RWPE1 (cell line): ENCODE measurements at places on chromosomes 3 and 15.
A peak's percentile ranks its signal among the peaks of the same experiment; 100 is the strongest.

- no peak for DNase-seq
These were observed 19.6 kb downstream of the SEMA7A start for GRCh38 chr15:74414081-74414580.

DNA sequence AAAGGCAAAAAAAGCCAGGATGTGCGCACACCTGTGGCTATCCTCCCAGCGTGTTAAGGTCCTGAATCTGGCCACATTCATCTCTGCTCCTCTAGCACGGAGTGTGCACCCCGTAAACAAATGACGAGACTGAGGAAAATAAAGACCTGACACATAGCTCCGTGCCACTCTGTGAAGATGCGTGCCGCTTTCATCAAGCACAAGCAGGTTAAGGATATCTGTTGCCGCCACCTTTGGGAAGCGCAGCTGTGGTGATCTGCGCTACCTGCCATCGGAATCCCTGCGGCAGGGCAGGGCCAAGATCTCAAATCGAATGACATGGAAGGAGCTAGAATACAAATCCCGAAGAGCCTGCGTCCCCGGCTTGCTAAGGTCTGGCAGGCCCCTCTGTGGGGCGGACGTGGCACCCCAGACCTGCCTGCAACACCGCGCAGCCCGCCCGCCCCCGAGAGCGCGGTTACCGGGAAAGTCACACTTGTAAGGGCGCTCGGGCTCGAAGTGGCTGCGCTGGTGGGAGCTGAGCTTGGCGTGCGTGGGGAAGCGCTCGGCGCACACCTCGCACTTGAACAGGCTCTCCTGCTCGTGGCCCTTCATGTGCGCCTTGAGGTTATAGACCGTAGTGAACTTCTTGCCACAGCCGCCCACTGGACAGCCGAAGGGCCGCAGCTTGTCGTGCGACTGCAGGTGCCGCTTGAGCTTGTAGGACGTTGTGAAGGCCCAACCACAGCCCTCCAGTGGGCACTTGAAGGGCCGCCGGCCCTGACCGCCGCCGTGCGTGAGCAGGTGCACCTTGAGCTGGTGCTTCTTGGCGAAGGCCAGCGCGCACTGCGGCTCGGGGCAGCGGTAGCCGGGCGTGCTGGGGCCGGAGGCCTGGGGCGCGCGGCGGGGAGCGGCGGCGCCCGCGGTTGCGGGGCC is 936 bp downstream of the ZXDC start:
- DNase-seq = no peak

GRCh38 chr15:60408463-60408981 is 10.7 kb upstream of the ANXA2 start:
- DNase-seq = peak; percentile 86

GRCh38 chr3:180959691-180960090 is 29.8 kb downstream of the DNAJC19 start:
- no peak for DNase-seq

DNA sequence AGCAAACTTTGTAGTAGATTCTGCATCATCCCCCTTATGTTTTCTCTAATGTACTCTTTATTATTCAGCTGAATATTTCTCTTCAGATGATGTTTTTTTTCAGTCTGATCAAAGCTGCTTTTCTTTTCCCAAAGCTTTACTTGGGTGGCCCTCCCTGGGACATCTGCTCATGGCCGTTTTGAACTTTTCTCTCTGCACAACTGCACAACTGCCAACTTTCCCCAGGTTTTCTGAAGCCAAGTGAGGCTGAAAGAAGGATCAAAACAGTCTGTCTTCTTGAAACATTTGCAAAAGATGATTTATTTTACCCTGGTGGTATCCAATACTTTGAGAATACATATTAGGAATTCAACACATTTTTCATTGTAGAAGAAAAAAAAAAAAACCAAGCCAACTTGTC is 43.0 kb downstream of the GASK1A start:
- DNase-seq = no peak

DNA sequence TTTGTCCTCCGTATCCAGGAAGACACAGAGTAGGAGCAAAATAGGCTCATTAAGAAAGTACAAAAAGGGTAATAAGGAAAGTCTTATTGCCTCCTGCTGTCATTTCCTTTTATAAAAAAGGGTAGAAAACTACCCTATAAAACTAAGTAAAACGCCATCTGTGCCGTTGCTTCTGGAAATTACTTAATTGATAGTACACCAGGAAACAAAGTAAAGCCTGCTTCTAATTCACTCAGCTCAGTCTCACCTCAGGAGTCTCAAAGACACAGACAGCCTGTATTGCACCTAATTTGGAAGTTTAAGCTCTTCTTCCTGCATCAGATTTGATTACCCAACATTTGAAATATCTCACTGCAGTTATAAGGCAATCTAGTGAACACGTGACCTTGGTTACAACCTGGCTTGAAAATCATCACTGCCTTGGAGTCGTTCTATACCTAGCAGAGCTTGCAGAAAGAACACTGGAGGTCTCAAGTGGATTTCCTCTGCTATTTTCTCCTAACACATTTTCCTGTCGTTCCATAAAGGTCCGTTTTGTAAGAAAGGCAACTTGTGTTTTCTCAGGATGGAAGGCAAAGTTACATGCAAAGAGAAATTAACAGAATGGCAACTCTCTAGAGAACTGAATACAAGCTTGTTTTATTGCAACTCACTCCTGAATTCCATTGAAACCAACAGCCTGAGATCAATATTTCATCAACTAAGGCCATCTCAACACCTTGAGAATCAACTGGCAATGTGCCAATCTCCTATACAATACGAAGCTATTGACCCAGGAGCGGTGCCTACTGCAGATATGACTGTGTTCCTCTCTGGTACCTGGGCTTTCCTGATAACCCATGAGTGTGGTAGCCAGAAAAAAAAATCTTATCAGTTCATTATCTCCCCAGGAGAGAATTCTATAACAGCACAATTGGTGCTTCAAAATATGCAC is 203.3 kb upstream of the LMCD1 start:
- no peak for DNase-seq

- DNase-seq = peak; percentile 80
These were observed 11.5 kb upstream of the CHAC1 start for GRCh38 chr15:40941528-40942336.

DNA sequence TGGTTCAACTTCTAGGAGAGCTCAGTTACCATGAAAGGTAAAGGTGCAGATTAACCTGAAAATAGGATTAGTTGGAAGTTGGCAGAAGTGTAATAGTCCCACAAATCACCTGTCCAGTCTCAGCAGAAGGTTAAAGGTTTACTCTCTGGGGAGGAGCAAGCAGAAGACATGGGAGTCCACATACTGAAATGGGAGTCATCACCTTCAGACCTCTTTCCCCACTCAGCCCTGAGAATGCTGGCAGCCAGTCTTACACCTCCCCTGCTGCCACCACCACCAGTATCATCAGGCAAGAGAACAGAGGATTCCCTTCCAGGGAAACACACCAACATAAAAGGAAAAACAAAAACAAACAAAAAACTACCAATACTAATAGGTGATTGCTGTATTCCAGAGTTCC is 13.8 kb upstream of the PLA2G4D start:
- no peak for DNase-seq

DNA sequence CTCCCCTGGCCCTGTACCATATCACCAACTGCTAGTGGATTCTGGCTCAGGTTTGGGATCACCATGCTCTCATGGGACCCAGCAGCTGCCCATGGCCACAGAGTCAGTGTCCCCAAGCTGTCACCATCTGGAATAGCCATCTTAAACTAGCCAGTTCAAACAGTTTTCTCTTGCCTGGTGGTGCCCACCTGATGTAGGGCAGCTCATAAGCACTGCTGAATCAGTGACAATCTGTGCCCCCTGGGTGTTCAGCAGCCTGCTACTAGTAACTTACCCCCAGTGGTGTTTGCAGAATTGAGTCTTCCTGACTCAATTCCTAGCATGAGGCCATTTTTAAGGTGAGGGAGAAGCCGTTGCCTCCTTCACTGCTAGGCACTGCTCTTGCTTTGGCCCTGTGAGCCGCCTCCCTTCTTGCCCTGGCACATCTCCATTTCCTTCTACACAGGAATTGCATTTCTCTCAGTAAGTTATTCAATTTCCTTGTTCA is 7.9 kb downstream of the RPSA start:
- no peak for DNase-seq

- DNase-seq = peak; percentile 21
These were observed 832 bp downstream of the SLC41A3 start for GRCh38 chr3:126083138-126083445.

- peak; percentile 35 for DNase-seq
These were observed 93.7 kb downstream of the MCTP2 start for GRCh38 chr15:94324835-94325767.

- no peak for DNase-seq
These were observed 4.0 kb upstream of the PLAAT1 start for GRCh38 chr3:193237030-193237429.

DNA sequence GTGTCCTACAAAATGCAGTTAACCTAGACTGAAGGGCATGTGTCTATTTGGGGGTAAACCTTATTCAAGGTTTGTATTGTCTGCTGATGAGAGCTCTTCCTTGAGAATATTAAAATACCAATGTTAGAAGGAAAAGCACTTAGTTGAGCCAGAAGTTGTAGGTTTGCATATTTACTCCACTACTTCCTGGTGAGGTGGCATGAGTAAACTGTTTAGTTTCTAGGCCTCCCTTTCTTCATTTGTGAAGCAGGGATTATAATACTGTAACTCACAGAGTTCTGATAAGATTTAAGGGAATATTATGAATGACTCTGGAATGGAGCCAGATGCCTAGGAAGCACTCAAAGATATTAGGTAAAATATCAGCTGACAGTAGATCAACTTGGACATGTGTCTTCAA is 46.7 kb downstream of the CD200R1L start:
- DNase-seq = no peak

DNA sequence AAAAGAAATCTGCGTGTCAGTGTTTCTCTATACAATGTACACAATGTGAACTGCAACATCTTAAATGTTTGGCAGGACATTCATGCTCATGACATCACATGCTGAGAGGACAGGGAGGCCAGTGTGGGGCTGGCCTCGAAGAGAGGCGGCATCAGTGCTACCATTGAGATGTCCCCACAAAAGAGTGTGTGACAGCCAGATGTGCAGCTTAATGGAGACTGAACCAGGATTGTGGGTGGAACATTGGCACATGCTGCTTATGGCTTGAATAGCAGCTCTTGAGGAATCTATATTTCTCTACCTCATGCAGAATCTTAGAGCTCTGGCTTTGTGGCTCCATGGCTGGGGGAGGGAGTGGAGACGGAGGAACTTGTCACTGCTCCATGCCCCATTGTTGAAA is 18.5 kb downstream of the CLDN11 start:
- no peak for DNase-seq

DNA sequence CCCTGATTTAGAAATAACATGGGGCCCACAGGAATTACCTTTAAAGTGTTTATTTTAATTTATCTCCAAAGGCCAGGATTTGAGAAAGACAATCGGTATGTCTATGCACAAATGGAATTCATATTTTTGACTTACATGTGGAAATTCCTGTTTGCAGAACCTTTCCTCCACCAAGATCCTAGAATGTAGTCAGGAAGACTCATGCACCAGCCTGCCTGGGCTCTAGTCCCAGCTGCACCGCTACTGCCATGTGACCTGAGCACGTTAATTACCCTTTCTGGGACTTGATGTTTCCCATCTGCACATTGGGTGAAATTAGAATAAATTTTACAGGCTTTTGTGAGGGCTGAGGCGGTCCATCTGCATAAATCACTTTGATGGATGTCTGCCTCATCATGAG is 194.2 kb downstream of the ATP10A start:
- DNase-seq = no peak

DNA sequence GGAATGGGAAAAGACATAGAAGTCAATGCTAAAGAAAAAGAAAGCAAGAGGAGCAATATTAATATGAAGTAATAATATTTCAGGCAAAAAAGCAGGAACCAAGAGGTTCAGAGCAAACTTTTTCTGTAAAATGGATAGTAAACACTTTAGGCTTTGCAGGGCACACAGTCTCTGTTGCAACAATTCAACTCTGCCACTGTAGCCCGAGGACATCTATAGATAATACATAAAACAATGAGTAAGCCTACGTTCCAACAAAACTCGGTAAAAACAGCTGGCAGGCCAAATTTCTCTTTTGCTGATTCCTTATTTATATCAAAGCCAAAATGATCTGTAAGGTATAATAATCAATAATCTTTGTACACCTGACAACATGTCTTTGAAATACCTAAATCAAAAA is 56.8 kb downstream of the SMAD6 start:
- DNase-seq = peak; percentile 23

DNA sequence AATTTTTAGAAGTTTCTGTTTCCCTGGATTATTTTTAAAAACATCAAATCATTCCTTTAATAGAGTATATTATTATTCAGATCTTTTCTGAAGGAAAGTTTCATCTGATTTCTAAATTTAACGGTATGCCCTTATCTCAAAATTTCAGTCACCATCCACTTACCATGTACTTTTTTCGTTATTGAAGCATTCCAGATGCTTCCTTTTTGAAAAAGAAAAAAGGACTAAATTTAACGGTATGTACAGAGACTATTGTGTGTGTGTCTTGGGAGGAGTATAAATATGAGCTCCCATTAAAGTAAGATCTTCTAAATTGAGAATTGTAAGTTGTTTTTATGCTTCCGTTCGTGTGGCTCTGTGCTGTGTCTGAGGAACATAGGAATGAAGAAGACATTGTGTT is 517.4 kb upstream of the GOLIM4 start:
- no peak for DNase-seq

GRCh38 chr3:10743366-10744097 is 72.5 kb upstream of the SLC6A11 start:
- DNase-seq = no peak

- DNase-seq = no peak
These were observed 7.0 kb upstream of the STRA6 start for GRCh38 chr15:74209560-74209958.

GRCh38 chr3:51943451-51944391 is 1.6 kb downstream of the PARP3 start:
- no peak for DNase-seq

GRCh38 chr15:77083381-77084160 is 12.7 kb upstream of the TSPAN3 start:
- peak; percentile 60 for DNase-seq

DNA sequence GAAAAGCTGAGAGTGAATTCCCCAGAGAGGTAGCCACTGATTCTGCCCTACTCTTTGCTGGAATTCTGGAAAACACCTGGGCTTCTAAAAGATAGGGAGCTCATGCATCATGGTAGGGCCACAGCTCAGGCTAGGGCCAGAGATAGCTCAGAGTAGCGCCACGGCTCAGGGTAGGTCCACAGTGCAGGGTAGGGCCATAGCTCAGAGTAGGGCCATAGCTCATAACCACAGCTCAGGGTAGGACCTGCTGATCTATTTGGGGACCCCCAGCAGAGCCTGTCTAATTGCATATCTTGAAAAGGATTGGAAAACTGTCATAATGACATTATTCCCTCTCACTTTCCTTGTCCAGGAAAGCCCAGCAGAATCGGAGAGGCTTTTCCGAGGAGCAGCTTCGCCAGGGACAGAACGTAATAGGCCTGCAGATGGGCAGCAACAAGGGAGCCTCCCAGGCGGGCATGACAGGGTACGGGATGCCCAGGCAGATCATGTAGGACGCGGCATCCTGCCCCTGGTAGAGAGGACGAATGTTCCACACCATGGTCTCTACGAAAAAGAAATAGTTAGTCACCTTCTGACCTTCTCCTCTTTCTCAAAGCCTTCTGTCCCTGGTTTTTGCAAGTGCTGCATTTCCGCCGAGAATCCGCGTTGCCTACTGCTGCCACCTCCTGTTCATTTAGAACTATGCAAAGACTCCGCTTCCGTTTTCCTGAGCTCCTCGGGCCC is 14.5 kb downstream of the TAGLN3 start:
- peak; percentile 49 for DNase-seq
